ENCODE measurements at places on chromosomes 2 and 18.

- no peak for DNase-seq
These were observed 30.2 kb downstream of the MTA3 start for GRCh38 chr2:42598656-42599055.

GRCh38 chr2:54553775-54554174, 97.6 kb downstream of the SPTBN1 start:
- no peak for DNase-seq

DNA sequence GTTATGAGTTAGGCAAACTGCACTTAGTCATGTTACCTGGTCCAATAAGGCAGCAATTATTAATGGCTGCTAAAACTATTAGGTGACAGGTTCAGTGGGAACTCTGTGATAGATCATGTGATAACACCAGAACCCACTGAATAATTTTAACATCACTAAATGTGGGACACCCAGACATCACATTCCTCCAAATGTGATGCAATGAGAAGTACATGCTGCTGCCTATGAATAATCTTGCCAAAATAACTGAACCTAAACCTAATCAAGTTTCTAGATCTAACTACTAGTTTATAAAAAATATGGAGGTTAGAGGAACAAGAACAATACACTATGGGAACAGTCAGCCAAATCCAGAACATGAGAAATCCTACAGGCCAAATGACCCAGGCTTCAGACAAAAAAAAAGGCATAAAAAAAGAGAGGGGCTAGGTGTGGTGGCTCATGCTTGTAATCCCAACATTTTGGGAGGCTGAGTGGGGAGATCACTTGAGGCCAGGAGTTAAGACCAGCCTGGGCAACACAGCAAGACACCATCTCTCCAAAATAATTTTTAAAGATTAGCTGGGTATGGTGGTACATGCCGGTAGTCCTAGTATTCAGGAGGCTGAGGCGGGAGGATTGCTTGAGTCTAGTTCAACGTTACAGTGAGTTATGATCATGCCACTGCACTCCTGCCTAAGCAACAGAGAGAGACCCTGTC, 7.0 kb upstream of the ACTR2 start:
- no peak for DNase-seq

DNA sequence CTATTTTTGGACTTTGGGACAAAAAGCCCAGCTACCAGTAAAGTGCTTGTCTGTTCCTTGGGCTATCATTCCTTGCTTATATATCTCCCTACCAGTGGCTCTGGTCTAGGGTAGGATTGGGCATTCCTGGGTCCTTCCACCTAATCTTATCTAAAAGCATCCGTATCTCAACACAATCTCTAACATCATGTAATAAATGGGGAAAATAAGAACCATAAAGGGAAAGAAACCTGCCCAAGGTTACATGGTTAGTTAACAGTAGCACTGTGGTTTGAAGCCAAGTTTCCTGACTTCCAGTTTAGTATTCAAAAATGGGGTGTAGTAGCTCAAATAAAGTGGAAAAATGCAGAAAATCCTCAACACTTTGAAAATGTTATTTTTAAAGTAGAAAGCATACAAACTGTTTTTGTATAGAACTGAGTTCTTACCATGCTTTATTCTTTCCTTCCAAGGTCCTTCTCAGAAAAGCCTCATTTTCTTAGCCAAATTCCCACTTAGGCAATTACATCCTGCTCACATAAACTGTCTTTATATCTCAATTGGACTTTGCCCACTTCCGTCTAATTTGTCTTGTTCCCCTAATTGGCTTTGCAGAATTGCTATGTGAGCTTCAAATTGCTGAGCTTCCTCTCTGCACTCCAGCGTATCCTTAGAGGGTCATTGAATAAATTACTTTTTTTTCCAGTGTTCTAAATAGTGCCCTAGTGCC, 273.1 kb upstream of the UBE2E3 start:
- DNase-seq, result no peak

- peak; percentile 60 for DNase-seq
These were observed 923 bp downstream of the FIGLA start for GRCh38 chr2:70789304-70790135.

DNA sequence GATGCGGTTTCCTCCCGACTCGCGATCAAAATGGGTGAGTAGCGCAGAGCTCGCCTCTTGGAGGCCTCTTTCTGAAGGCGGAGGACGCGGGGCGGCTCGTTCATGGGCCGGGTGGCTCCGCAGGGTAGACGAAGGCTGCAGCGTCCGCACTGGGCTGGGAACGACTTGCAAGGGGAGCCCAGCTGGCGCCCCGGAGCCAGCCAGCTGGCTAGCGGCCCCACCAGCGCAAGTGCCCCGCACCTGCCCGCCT, 328 bp upstream of the PASK start:
- DNase-seq, result no peak

DNA sequence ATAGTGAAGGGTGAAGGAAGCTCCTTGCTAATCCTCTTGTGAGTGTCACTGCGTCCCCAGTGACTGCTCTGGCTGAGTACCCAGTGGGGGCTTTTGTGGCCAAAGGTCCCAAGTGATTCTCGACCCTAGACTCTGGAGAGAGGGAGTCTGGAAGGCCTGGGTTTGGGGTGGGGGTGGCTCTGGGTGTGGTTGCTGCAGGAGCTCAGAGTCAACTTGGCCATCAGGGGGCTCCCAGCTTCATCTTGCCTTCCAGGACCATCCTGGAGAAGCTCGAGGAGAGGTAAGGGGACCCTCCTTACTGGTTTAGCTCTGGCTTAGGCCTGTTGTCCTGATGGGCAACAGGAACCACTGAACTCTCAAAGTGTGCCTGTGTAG, 592 bp downstream of the PSD4 start:
- no peak for DNase-seq

- DNase-seq, result no peak
These were observed 27.4 kb downstream of the FABP1 start for GRCh38 chr2:88100489-88100858.

DNA sequence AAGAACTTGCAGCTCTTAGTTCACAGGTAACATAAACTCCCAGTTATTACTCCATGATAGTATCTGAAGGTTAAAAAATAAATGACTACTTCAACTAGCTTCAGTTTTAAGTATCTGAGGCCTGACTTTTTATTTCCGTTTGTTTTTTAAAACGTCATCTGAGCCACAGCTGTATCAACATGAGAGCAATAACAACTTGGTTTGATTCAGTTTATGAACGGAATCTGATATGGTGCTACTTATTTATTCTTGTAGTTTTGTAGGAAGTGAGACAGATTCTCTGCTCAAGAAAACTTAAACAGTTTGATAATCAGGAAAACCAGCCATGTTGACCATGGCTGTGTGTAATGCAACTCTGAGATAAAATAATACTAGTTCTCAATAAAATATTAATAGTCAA, 34.9 kb downstream of the NAB1 start:
- DNase-seq, result no peak

GRCh38 chr2:207487650-207488311, 42.0 kb upstream of the CREB1 start:
- no peak for DNase-seq

GRCh38 chr18:9852266-9853081, 33.3 kb upstream of the TXNDC2 start:
- DNase-seq, result no peak

DNA sequence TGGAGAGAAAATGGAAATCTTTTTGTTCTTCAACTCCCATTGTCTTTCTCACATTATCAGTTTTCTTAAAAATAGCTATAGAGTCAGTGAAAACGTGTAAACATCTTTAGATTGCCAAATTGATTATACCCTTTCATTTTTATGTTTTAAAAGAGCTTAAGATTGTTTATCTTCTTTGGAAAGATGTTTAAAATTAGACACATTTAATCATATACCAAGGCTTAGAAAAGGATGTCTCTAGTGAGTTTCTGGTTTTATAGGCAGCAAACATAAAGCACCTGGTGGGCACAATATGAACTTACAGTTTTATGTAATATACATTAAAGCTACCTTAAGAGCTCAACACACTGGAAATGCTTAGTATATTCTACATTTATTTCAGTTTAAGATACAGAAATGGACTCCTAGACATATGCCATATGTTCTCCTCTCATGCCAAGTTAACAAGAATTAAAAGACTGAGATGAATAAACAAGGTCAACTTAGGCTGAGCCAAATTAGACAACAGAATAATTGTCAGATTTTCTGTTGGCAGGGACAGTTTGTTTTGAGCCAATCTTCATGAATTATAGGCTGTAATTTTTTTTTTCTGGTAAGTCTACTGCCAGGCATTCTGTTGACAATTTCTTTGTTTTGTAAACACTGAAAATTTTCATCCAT, 112.7 kb downstream of the OTX1 start:
- DNase-seq, result no peak

- DNase-seq, result no peak
These were observed 2.3 kb downstream of the KCNE4 start for GRCh38 chr2:223054193-223054781.

- no peak for DNase-seq
These were observed 35.2 kb upstream of the SERTAD2 start for GRCh38 chr2:64688909-64689308.

GRCh38 chr2:23449831-23450331, 64.9 kb downstream of the KLHL29 start:
- DNase-seq, result no peak

GRCh38 chr18:78672862-78673446, 306.7 kb upstream of the SALL3 start:
- DNase-seq, result no peak

- DNase-seq, result no peak
These were observed 656.8 kb downstream of the BCL11A start for GRCh38 chr2:59896499-59897245.

DNA sequence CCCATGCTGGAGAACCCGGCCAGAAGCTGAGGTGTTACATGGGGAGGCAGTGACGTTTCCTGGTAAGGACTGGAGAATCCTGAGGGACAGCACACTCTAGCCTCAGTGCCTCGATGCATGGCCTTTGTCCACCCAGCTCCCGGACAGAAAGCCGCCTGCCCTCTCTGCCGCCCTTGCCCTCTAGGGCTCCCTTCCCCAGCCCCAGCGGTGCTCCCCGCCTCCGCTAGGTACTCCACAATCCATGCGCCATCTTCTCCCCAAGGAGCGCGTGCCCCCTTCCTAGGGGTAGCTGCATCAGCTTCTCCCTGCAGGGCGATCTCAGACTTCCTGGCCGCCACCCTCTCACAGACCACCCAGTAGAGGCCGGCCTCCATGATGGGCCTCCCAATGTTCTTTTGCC, 251.6 kb downstream of the TWIST2 start:
- no peak for DNase-seq

GRCh38 chr18:9613550-9614400, 584 bp downstream of the PPP4R1 start:
- peak; percentile 37 for DNase-seq

GRCh38 chr2:47456851-47457250, 53.9 kb downstream of the MSH2 start:
- DNase-seq, result no peak

DNA sequence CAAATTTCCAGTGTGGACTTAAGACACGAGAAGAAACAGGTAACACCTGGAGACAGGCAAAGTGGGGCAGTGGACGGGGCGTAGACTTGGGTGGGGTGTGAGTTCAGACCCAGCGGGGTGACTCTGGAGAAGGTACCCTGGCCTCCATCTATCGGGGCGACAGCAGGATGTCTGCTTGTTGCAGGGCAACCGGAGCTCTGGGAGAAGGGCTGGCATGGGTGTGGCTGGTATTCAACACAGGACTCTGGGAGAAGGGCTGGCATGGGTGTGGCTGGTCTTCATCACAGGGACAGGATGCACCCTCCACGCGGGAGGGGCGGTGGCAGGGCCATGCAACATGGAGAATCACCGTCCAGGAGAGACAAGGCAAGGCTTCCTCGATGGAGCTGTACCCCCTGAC, 198.5 kb downstream of the HDAC4 start:
- no peak for DNase-seq

GRCh38 chr2:71800851-71801250, 346.8 kb downstream of the CYP26B1 start:
- no peak for DNase-seq

- no peak for DNase-seq
These were observed 80.9 kb downstream of the SP100 start for GRCh38 chr2:230496891-230497290.

DNA sequence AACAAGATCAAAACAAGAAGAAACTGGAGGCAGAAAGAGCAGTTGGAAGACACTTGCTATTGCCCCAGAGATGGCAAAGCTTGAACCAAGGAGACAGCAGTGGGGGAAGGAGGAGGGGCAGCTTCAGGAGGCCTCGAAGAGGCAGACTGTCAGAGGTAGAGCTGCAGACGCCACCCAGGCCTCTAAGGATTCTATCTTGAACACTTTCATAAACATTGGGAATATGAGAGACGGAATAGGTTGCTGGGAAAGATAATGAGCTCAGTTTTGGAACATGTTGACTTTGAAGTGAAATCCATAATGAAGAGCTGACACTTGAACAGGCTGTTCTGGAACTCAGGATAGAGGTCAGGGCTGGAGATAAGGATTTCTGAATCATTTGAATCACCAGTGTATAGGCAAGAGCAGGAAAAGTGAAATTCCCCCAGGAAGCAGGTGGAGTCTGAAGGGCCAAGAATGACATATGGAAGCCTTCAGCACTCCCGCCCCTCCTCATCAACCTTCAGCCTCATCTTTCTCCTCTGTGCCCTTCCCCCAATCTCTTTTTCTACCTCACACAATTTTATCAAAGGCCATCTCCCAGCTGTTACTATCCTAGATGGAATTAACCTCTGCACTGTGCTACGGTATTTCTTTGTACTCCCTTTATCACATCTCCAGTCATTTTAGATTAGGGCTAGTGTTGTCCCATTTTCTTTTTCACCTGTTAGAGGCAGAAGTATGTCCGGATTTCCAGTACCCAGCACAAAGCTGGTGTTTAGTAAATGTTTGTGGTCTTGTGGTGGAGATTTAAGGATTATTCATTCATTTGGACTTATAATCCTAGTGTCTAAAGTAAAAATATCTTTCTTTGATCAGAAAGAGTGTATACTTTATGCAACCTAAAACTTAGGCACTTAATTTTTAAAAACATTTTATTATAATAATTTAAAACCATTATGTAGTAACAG, 47.5 kb upstream of the RTN4 start:
- no peak for DNase-seq

GRCh38 chr18:54807303-54807702, 21.0 kb upstream of the RAB27B start:
- no peak for DNase-seq

GRCh38 chr2:54652540-54652939, 70.9 kb upstream of the EML6 start:
- DNase-seq, result no peak

- DNase-seq, result no peak
These were observed 24.3 kb upstream of the CETN1 start for GRCh38 chr18:555705-556457.

DNA sequence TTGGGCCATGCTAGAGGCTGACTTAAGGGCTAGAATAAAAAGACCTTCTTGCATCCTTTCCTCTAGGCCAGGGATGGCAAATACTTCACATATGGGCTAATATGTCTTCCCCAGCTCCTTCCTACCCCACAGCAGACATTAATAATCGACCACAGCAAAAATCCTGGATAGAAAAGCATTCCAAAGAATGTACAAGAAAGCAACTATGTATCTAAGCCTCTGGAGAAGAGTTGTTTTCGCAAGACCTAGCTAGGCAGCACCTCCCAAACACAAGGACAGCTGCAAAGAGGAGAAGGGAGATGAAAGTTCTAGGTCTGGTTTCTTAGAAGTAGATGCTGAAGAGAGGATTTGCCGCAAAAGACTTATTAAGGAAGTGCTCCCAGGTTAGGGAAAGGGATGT, 372.6 kb downstream of the SLC4A3 start:
- DNase-seq, result no peak

Data from activated CD4-positive, alpha-beta T cell treated with anti-CD3 and anti-CD28 coated beads for 4 hours (primary cell).